HS-5 (cell line): ENCODE measurements at places on chromosomes 1 and 21.
A peak's percentile ranks its signal among the peaks of the same experiment; 100 is the strongest.

DNA sequence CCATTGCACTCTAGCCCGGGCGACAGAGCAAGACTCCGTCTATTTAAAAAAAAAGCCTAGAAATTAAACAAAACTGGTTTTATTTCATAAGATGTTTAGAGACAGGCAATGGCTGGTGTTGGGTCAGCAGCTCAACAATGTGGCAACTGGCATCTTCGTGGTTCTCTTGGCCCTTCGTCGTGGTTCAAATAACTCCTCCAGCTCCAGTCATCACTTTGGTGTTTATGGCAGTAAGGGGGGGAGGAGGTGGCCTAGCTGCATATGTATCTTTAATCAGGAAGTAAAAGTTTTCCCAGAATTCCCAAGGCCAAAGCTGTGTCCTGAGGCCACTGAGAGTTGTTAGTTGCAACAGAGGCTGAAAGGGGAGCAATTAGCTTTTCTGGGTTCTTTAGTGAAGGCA, 13.0 kb upstream of the LTN1 start:
- no peak for DNase-seq

DNA sequence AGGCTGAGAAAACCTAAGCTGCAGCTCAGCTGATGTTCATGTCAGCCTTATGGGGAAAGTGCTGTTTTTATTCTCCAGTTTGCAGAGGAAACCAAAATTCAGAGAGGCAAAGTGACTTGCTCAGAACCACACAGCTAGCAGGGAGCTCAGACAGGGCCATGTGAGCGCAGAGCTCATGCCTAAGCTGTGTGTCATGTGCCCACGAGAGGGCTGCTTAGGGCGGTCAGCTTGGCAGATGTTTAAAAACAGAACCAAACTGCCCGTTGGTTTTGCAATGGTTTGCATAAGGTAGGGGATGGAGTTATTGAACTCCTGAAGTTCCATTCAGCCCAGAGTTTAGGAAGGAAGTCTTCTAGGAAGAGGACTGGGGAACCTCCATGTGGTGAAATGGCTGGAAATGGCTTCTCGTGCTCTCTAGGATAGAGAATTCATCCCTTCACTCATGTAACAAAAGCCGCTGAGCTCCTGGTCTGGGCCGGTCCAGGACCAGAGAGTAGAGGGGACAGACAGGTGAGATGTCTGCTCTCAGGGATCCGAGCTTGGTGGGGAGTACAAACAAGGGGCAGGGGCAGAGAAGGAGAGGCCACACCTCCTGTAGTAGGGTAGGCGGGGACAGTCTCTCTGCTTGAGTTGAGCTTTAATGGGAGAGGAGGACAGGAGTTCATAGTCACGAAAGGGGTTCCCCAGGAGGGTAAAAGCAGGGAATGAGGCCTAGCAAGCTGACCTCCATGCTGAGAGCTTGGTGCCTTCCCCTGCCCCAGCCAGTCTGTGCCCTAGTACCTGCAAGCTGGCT, 46.9 kb downstream of the ARHGEF10L start:
- DNase-seq = peak; percentile 75

DNA sequence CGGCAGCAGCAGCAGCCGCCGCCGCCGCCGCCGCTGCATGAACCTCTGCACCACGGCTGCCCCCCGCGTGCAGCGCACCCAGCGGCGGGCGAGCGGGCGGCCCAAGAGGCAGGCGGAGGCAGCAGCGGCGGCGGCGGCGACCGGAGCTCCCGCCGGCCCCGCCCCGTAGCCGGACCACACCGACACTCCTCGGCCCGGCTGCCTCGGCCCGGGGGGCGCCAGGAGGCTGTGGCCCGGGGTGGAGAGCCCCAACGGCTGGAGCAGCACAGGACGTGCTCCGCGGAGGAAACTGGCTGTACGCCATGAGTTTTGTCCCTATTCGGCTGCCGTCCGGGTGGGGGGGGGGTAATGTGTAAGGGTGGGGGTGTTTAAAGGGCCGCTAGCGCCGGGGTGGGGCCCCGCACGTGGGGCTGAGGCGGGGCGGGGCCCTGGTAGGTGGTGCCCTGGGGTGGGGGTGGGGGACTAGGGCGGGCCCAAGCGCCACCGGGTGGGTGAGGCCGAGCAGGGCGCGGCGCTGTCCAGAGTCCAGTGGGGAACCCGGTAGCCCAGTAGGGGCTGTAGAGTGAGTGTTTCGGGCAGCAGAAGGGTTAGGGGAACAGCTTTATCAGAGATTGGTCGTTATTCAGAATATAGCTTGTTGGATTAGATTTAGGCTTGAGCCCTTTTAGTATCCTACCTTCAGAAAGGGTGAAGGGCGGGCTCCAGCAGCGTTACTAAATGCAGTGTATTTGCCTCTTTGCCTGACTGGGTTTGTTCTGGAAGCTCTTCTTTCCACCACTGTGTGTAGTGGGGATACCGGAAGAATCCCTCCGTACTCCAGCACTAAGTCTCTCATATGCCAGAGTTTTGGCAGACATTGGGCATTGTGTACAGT, at the start of gene FAM78B:
TSS of gene FAM78B (minus strand) at position 304 of the 874 bp plus-strand sequence. CDS start 753 bp downstream, outside the sequence.
- DNase-seq = no peak

GRCh38 chr1:36007741-36008140, 76.2 kb upstream of the TEKT2 start:
- no peak for DNase-seq

DNA sequence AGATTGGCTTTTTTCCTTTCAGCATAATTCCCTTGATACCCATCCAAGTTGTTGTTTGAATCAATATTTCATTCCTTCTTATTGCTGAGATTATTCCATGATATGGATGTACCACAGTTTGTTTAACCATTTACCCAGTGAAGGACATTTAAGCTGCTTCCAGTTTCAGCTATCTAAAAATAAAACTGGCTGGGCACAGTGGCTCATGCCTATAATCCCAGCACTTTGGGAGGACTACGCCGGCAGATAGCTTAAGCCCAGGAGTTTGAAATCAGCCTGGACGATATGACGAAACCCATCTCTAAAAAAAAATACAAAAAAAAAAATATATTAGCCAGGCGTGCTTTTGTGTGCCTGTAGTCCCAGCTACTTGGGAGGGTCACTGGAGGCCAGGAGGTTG, 32.6 kb downstream of the SEMA6C start:
- no peak for DNase-seq

- DNase-seq = no peak
Measured at GRCh38 chr21:15050568-15051377, 14.0 kb downstream of the NRIP1 start.

DNA sequence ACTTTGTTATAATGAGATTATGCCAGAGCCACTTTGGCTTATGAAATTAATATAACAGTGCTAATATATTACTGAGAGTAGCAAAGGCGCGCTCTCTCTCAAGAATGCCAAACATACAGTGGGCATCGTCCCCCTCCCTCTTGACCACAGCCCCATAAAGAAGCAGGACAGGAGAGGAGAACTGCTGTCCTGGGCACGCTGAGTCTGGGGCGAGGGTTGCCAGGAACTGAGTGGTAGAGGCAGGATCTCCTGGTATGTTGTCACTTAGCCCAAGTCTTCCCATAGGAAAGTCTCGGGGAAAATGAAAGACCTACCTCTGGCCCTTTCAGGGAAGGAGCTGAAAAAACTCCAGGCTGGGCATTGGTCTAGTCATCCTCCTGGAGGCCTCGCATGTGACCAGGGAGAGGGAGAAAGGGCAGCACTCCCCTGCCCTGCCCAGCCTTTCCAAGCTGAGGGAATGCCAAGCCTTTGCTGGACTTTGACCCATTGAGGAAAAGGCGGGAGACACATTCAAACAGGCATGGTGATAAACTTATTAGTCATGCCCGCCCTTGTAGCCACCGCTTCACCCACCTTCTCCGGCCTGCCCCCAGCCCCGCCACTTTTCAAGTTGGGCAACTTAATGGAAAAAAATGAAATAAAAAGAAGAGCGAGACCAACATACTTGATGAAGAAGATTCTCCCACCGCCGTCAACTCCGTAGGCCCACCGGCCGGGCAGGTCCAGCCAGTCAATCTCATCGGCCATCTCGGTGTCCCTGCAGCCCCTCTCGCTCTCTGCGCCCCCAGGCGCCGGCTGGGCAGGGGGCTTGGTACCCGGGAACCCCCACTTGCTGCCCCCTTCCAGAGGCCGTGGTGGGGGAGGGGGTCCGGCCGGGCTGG, 17.4 kb upstream of the PLEKHA6 start:
- no peak for DNase-seq

DNA sequence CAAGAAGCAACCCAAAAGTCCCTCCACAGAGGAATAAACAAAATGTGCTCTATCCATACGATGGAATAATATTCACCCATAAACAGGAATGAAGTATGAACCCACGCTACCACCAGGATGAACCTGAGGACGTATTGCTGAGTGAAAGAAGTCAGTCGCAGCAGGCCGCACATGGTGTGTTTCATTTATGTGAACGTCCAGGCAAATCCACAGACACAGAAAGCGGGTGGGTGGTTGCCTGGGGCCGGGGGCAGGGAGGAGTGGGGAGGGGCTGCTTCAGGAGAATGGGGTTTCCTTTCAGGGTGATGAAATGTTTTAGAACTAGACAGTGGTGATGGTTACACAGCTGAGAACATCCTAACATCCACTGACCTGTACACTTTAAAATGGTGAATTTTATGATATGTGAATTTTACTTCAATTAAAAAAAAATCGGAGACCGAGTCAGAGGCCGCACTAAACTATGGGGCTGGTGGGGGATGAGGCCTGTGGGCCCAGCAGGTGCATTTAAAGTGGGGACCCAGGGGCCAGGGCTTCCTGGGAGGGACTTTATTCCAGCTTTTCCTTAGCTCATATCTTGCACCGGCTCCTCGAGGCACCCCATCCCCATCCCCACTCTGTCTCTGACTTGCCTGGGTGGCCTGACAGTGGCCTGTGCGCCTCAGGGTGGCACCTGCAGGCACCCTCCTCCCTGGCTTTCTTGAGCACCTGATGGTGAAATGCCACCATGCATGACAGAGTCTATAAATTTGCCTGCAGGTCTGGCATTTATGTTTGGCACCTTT, 392.6 kb upstream of the VAMP3 start:
- DNase-seq = no peak

GRCh38 chr1:238558156-238558555, 667.4 kb upstream of the ZP4 start:
- DNase-seq = peak; percentile 80

DNA sequence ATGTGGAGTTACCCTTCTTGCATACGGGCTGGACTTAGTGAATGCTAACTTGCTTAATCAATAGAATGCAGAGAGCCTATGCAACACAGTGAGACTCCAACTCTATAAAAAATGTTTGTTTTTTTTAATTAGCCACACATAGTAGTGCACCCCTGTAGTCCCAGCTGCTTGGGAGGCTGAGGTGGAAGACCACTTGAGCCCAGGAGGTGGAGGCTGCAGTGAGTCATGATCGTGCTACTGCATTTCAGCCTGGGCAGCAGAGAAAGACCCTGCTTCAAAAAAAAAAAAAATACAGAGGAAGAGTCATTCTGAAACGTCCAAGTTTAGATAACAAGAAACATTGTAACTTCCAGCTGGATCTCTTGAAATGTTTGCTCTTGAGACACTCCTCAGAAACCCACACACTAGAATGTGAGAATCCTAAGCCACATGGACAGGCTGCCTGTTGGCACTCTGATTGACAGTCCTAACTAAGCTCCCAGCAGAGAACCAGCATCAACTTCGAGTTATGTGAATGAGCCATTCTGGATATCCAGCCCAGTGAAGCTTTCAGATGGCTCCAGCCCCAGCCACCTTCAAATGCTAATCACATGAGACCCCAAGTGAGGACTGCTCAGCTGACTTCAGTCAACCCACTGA, 20.0 kb upstream of the CAP1 start:
- DNase-seq = no peak

GRCh38 chr1:193025218-193025617, 33.9 kb downstream of the UCHL5 start:
- no peak for DNase-seq

DNA sequence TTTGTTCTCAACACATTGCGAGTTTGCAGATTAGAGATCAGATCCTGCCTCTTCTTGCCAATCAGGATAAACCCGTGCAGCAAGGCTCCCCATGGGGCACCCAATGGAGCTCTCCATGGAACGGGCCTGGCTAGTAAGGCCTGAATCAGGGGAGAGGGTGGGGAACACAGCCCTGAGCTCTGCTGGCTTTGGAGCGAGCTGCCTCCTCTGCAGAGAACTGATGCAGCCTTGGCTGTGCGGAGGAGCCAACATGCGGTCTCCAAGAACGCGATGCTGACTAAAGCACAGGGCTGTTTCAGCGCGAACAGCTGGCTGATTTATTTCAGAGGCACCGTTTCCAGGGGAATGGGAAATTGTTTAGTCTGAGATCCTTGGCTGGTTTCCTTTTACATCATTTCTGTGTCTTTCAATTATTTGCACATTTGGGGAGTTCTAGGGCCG, 139.7 kb downstream of the TSEN15 start:
- DNase-seq = no peak

GRCh38 chr1:101907264-101907663, 89.5 kb downstream of the OLFM3 start:
- DNase-seq = no peak

DNA sequence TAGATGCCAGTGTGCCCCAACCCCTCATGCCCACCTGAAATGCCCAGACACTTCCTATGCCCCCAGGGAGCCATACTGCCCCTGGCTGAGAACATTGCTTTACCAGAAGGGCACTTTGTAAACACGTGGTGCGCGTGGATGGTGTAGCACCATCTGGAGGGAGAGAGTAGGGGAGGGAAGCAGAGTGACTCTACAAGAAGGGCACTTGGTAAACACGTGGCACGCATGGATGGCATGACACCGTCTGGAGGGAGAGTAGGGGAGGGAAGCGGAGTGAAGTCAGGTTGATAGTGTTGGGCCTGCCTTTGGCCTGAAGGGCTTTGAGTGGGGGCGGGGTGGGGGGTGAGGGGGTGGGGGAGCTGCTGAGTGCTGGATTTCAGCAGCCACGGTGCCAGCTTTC, 324.0 kb upstream of the VAMP3 start:
- DNase-seq = no peak

DNA sequence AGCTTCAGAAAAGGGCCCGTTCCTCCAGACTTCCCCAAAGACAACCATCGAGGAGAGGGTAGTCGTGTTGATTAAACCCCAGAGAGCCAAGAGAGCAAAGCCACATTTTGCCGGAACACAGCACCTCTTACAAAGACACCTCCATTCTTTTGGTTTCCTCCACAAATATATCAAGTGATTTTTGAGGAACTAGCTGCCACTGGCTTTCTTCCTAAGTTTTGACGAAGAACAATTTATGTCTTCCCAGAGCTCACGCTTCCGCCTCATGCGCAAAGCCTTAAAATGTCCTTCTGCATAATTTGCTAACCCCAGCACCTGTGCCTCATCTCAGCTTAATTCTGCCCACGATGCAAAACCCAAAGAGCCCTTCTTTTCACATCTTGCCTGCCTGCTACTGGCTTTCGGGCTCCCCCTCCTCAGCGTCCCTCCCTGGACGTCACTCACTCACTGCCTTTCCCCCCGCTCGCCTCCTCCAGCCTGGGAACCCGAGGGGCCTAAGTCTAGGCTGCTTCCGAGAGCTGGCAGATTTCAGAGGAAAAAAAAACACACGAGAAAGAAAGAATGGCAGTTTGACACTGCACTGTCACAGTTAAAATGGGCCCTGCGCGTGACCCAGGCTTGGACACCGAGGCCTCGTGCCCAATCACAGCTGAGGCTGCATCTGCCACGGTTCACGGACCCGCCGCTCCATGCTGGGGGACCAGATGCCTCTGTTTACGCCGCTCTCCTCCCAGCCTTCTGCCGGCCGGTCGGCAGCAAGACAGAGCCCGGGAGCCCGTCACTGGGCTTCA, 77.6 kb upstream of the IFNAR2 start:
- no peak for DNase-seq
